ENCODE measurements at places on chromosomes 4 and X. TPM values are rescaled to one million over a fixed set of nuclear protein-coding genes. Genes with fewer than 3 reads are reported as not detected.

DNA sequence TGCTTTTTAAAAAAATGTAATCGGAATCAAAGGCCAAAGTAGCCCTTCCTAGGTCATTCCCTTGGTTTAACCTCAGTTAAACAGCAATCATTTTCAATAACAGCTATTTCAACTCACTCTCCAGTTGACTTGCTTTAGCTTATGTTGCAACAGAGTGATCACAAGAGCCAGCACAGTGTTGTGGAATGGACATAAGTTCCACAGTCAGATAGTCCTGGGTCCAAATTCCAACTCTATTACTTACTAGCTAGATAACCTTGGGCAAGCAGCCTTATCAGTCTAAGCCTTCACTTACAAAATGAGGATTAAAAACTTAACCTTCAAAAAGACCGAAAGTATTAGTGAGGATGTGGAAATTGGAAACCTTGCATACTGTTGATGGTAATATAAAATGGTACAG lies 9.2 kb upstream of the GPC3 start:
- no peaks in the 10 kb centered on the region for H3K36me3 ChIP-seq
- no peaks in the 10 kb centered on the region for H3K27me3 ChIP-seq
- DNase-seq: no peak
- no peak overlapping the region for H3K27ac ChIP-seq

CSN1S1 gene
- not detected for total RNA-seq

DNA sequence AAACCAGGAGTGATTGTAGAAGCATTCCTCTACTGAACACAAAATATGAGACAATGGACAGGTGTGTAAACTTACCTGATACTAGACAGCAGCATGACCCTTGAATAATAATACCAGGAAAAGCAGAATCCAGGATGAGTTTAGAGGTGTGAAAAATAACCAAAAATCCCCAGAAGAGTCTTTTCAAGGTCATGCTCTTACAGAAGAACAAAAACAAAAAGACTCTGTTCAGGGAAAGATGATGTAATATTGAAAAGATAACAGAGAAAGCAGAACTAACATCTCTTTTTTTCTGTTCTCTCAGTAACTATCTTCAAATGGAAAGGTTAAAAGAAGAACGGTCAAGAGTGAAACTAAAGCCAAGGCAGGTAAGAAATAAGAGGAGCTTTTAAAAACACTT lies 14.0 kb upstream of the ARHGAP10 start:
- no peaks in the 10 kb centered on the region for H3K4me1 ChIP-seq
- H3K27ac ChIP-seq: no peak overlapping the region
- H3K4me3 ChIP-seq: no peak overlapping the region
- no peak for DNase-seq

SERPINA7 gene
- total RNA-seq: not detected

UGT2B15 gene
- not detected for total RNA-seq

- H3K4me1 ChIP-seq: no peaks in the 10 kb centered on the region
- H3K27ac ChIP-seq: no peak overlapping the region
- H3K27me3 ChIP-seq: no peaks in the 10 kb centered on the region
- no peaks in the 10 kb centered on the region for H3K36me3 ChIP-seq
Observed at GRCh38 chrX:46321676-46322075, 223.5 kb downstream of the ZNF674 start.

GRCh38 chrX:24619647-24620046 lies 27.5 kb downstream of the PCYT1B start:
- no peak overlapping the region for H3K27ac ChIP-seq
- H3K4me1 ChIP-seq: no peaks in the 10 kb centered on the region
- no peak overlapping the region for H3K4me3 ChIP-seq
- H3K36me3 ChIP-seq: no peaks in the 10 kb centered on the region
- no peak for DNase-seq

IDUA gene
- total RNA-seq: 44.2 TPM

DNA sequence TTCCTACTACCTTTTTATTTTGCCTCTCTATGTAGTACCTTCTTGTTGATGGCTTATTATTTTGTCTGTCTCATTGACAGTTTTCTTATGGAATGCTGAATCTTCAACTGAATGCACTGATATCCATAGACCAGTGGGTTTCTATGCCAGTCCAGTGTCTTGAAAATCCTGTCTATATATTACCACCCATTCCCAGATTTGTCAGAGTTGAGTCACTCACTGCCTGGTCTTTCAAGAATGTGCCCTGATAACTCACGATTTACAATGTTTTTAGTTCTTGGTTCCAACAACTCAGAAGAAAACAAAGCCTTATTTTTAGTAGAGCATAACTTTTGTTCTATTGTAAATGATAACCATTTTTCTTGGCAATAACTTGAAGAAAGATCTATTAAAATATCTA lies 606.0 kb upstream of the PITX2 start:
- H3K27me3 ChIP-seq: no peaks in the 10 kb centered on the region
- no peak for DNase-seq

- DNase-seq: no peak
- no peaks in the 10 kb centered on the region for H3K4me1 ChIP-seq
- H3K27me3 ChIP-seq: no peaks in the 10 kb centered on the region
- no peak overlapping the region for H3K4me3 ChIP-seq
- H3K36me3 ChIP-seq: no peaks in the 10 kb centered on the region
Observed at GRCh38 chrX:39721566-39722279, 376.0 kb downstream of the BCOR start.

PLCXD1 gene
- total RNA-seq: 3.7 TPM

CPLX1 gene
- total RNA-seq: 5.2 TPM

- no peaks in the 10 kb centered on the region for H3K4me1 ChIP-seq
- DNase-seq: no peak
- no peak overlapping the region for H3K27ac ChIP-seq
- no peaks in the 10 kb centered on the region for H3K36me3 ChIP-seq
- H3K27me3 ChIP-seq: no peaks in the 10 kb centered on the region
- H3K4me3 ChIP-seq: no peak overlapping the region
Observed at GRCh38 chrX:153608376-153608775, 9.4 kb upstream of the CCNQ start.

DNA sequence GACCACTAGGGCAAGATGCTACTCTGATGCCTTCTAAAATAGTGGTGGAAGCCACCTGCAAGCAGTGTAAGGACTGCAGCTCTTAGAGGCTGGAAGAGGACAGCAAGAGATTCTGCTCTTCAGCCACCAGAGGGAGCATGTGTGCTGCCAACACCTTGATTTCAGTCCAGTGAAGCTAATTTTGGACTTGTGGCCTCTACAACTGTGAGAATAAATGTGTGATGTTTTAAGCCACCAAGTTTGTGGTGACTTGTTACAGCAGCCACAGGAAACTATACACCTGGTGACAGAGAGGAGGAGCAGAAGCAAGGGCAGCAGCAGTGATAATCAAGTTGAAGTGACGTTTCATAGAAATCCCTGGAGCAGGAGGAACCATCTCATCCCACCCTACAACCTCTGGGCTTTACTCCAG lies 55.9 kb downstream of the FGFBP1 start:
- no peak overlapping the region for H3K27ac ChIP-seq
- peak; percentile 53 for DNase-seq
- H3K4me3 ChIP-seq: no peak overlapping the region
- H3K4me1 ChIP-seq: no peaks in the 10 kb centered on the region
- no peaks in the 10 kb centered on the region for H3K27me3 ChIP-seq

Data from aorta (tissue), 5 donors.